NCI-H345 (cell line): ENCODE measurements at places on chromosomes 7 and 10.
A peak's percentile ranks its signal among the peaks of the same experiment; 100 is the strongest.

DNA sequence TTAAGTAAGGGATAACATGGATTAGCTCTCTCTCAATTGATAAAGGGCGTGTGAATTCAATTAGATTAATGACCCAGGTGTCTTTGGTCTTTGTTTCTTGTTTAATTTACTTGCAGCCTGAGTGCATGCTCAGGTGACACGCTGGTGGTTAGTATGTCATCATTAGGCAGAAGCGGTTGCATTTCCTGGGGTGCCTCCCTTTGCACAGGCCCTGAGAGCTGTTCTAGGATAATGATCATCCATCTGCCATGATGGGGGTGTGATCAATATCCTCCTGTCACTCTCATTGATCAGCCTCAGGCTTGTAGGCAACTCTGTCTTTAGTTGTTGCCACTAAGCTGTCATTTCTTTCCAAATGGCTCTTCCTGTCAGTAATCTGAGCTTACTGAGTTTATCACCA lies 99.6 kb upstream of the NPS start:
- peak; percentile 32 for DNase-seq

DNA sequence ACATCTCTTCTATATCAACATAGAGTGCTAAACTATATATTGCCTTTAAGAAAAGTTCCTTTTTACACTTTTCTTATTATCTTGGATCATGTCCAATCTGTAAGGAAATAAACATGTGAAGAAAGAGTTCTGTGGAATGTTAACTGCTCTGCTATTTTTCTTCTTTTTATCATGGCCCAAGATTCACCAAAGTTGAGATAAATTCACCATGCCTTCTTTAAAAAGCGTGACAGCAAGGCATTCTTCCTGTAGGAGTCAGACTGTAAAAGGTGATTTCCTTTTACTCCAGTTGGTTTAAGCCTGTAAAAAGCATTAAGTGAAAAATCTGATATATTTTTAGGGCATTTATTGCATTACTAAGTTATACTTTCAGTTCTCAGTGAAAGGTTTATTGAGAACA lies 165.7 kb upstream of the FZD1 start:
- DNase-seq, result no peak

- DNase-seq, result peak; percentile 4
Observed at GRCh38 chr7:45259966-45260646, 102.5 kb downstream of the RAMP3 start.

GRCh38 chr10:126663328-126663727 lies 7.2 kb downstream of the C10orf90 start:
- no peak for DNase-seq

DNA sequence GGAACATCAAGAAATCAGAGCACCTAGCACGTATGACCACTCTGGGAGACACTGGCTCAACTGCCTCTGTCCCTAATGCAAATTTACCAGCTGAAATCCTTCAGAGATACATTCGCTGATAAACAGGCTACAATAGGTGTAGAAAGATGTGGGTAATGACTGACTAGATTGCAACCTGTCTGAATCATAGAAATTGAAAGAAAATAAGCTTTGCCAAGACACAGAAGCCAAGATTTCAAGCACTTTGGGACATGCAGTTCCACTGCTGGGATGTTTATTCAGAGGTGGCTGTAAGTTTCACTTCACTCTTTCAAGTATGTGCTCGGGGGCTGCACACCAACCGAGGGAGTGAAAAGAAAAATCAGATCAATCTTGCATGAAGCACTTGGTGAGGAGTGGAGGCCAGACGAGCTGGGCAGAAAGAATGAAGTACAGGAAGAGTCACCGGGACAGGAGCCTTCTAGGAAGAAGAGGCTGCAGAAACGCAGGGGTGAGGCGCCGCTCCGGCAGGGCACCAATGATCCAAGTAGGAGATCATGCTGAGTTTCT lies 276.7 kb downstream of the PARD3 start:
- no peak for DNase-seq

DNA sequence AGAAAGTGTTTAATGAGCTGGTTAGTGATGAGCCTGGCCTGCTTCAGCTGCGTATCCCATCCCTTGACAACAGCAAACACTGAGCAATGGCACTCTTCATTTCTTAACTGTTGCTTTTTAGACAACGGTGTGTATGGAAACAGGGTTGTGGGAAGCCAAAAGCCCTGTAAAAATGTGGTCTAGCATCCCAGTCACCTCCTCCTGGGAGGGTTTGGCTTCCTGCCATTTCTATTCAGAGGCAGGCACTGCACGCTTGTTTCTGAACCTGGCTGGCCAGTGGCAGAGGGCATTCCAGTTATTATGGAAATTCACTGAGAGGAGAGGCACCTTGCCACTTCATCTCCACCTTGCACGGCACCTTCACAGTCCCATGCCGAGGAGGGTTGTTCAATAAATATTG lies 123.0 kb upstream of the ADARB2 start:
- no peak for DNase-seq

GRCh38 chr7:103658055-103659005 lies 212.3 kb upstream of the SLC26A5 start:
- no peak for DNase-seq

DNA sequence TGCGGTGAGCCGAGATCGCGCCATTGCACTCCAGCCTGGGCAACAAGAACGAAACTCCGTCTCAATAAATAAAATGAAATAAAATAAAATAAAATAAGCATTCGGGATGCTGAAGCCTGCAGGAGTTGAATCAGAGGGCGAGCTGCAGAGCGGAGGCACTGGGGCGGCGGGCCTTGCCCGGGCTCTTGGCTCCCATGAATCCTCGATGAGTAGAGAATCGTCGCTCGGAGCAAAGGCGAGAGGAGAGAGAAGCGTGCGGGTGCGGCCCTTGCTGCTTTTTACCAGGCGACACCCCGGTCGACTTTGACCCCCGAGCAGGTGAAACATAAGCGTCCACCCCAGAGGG lies 168.3 kb downstream of the UBE2H start:
- no peak for DNase-seq

GRCh38 chr10:55870186-55870585 lies 490.9 kb downstream of the ZWINT start:
- DNase-seq, result no peak

GRCh38 chr7:47651355-47652317 lies 69.7 kb upstream of the TNS3 start:
- DNase-seq, result no peak

- DNase-seq, result no peak
Observed at GRCh38 chr7:38195804-38196595, 18.0 kb downstream of the STARD3NL start.

DNA sequence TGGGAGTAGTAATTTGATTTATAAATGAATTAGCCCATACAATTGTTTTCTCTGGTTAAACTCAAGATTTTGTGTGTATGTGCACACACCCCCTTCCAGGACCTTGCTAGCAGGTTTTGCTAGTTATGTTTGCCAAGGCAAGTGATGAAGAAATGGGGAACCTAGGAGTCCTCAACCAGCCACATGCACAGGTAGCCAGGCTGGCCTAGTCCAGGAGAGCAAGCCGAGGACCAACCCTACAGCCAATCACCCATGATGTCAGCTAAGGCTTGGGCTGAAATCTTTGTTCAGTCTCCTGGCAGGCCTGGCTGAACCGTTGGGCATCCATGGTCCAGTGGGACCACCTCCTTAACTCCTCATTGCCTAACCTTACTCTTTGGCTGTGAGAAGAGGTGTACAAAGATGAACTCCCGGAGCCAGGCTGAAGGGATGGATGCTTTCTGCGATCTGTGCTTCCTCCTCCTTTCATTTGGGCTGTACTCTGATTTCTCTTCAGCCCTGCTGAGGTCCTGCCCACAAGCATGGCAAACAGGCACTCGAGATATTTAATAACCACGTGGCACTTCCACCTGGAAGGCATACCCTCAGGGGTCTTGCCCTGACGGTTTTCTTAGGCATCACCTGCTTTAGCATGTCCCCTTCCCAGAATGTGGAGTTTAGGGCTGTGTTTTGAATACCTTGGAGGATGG lies 22.1 kb downstream of the HNRNPA2B1 start:
- no peak for DNase-seq

DNA sequence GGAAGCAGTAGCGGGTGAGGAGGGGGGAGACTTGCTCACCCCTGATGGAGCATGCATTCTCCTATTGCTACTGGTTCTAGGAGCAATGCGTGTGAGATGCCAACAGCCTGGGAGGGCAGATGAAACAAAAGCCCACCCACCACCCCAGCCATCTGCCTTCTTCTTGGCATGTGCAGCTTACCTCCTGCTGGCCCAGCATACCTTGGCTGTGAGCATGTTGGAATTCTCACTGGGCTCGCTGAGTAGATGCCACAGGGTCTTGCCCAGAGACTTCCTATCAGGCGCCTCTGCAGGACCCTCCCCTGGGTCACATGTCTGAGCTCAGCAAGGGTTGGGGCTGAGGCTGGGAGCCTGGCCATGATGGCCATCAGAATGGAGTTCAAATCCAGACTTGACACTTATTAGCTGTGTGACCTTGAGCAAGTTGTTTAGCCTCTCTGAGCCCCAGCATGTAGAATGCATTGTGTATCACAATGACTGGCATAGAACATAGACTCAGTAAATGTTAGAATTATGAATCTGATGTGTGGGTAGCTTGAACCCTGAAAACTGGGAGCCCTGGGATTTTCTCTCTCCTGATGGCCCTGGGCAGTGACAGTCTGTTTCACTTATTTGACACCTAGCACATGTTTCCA lies 38.2 kb downstream of the CDH23 start:
- no peak for DNase-seq

GRCh38 chr7:29854257-29854938 lies 48.1 kb downstream of the WIPF3 start:
- no peak for DNase-seq

DNA sequence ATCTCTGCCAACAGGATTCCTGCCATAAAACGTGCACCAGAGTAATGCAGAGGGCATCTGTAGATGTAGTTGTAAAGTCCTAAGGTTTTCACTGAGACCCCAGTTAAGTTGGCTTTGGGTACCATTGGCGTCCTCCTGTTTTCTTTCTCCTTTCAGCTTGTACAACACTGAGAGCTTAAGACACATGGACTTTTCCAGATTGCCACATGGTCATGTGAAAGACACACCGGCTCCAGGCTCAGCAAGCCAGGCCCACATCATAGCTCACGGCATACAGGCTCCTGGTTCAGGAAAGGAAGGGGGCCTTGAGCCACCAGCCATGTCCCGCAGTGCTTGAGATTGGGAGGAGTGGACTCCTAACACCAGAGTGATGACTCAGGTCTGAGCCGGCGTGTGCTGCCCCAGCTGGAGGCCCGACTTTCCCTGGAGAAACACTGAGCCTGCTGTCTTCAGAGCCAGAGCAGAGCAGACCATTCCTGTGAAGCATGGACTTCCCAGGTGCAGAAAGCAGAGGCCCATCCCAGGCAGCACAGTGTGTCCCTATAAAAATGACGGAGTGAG lies 252.7 kb downstream of the PRPF18 start:
- no peak for DNase-seq

GRCh38 chr10:11177926-11178471 lies 160.3 kb downstream of the CELF2 start:
- no peak for DNase-seq

GRCh38 chr10:34834274-34834673 lies 19.2 kb upstream of the PARD3 start:
- DNase-seq, result no peak

GRCh38 chr7:122702872-122703510 lies at the start of gene RNF148:
Gene RNF148 (minus strand): TSS chr7:122702922. CDS start chr7:122702750, 172 bp downstream.
- no peak for DNase-seq

GRCh38 chr10:120456143-120456625 lies 843 bp upstream of the PLPP4 start:
- DNase-seq, result no peak

DNA sequence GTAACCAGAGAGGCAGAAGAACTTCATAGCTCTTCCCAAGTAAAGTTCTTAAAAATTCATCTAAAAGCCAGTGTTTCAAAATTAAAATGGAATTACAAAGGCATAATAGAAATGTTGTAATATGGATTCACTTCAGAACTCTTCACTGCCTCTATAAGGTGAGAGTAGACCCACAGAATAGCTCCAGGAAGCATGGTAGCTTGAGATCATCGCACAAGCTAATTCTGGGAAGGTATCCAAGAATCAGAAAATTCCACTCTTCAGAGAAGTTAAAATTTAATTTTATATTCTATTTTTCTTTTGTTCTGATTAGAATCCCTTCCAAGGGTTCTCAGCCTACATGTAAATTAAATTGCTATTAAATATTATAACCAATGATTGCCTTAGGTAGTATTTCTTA lies 1.5 kb upstream of the DHX32 start:
- DNase-seq, result no peak

- no peak for DNase-seq
Observed at GRCh38 chr10:125038637-125039036, 96.7 kb downstream of the ZRANB1 start.

GRCh38 chr10:71962901-71963300 lies 1.3 kb upstream of the CHST3 start:
- DNase-seq, result no peak

DNA sequence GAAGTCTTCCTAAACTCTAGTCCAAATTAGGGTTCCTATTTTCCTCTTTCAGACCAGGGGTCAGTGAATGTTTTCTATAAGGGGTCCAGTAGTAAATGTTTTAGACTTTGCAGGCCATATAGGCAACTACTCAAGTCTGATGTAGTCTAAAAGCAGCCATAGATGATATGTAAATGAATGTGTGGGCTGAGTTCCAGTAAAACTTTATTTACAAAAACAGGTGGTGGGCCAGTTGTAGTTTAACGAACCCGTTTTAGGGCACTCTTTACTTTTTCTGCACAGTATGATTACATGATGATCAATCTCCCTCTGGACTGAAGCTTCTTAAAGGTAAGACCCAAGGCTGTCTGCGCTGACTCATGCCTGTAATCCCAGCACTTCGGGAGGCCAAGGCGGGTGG lies 243.6 kb downstream of the CAMK1D start:
- DNase-seq, result no peak

- no peak for DNase-seq
Observed at GRCh38 chr10:78985973-78986818, 82.6 kb upstream of the ZMIZ1 start.

DNA sequence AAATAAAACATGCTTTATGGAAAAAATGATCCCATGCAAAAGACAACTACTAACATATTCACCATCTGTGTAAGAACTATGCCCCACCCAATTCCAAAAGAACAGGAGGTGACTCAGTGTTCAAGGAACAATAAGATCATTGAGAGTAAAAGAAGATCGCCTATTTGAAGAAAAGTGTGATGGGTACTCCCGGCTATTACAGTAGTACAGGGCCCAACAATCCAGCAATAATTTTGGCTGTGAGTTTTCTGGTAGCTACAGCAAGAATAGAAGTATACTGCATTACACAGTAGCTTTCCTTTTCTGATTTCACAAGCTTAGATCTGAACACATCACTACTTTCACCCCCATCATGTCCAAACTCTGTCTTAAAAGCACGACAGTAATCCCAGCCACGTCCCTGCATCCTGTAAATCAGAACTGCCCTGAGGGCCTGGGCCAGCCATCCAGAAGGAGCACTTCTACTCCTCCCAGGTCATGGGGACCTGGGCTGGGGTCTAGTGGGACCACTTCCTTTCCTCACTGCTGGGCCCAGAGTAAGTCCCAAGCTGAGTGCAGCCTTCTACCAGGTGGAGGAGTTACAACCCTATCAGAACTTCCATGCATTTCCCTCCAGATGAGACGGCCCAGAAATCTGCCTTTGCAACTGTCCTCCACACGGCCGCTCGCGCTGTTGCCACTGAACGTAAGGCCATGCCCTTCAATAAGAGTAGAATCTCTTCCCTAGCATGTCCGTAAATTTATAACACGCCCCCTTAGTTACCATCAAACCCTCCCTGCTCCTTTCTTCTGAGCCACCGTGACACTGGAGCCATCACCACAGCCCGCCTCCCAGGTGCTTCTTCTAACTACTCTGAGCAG lies 7.9 kb downstream of the ESYT2 start:
- DNase-seq, result no peak
